CD4-positive, alpha-beta T cell treated with Interleukin-21 for 1 hour (primary cell): ENCODE measurements at places on chromosomes 3 and 15.

GRCh38 chr3:191499307-191500080 is 38.5 kb downstream of the PYDC2 start:
- no peak for DNase-seq

- no peak for DNase-seq
Observed at GRCh38 chr3:135216659-135217058, 421.6 kb downstream of the EPHB1 start.

DNA sequence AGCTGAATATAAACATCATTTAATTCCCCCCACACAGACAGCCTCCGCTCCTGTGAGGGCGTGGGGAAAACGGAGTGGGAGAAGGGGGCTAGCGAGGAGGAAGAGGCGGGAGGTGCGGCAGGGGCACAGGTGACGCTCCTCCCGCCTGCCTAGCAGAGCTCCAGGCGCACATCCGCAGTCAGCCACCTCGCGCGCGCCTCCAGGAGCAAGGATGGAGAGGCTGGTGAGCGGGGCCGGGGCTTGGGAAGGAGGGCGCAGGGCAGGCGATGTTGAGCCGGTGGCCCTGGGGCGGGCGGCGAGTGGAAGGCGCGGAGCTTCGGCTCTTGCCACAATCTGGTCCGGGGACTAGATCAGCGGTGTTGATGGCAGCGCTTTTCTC is at the start of gene CD200:
Gene CD200 (plus strand): TSS at position 155 of the 379 bp plus-strand sequence. CDS start 57 bp downstream, at position 212.
- DNase-seq: peak; percentile 41

GRCh38 chr3:125172346-125172745 is 40.2 kb downstream of the SLC12A8 start:
- no peak for DNase-seq

GRCh38 chr3:158773845-158774830 is 27.7 kb upstream of the MFSD1 start:
- DNase-seq: no peak

DNA sequence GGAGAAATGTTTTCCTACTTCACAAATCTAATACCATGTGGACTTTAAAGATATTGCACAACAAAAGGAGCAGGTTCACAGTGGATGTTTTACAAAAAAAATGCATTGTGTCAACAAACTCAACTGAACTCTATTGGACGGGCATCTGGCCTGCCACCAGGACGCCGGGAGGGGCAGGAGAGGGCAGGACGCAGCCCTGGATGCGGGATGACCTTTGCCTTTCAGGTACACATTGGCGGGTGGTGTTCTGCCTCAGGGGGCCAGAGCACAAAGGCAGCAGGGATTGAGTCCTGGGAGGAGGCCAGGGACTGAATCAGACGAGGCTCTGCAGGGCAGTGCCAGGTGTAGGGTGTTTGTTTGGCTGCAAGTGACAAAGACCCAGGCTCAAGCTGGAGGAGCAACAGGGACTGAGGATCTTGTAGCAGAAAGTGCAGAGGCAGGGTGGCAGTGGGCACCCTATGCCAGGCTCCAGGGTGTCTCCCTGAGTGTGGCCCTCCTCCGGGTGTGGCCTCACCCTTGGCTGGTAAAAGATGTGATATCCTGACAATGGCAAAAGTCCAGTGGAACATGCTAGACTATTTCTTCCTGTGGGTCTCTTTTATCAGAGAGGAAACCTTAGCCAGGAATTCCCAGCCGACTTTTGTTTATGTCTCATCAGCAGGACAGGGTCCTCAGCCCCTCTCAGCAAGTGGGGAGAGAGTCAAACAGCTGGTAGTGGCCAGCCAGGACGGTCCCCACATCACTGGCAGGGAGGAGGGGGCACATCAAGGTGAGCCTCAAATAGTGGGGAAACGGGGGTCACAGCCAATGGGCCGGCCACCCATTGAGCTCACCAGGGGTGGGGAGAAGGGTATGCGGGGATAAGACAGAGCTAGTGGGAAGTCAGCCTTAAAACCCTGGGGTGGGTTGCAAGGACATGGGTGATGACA is 29.7 kb upstream of the KLF13 start:
- no peak for DNase-seq

DNA sequence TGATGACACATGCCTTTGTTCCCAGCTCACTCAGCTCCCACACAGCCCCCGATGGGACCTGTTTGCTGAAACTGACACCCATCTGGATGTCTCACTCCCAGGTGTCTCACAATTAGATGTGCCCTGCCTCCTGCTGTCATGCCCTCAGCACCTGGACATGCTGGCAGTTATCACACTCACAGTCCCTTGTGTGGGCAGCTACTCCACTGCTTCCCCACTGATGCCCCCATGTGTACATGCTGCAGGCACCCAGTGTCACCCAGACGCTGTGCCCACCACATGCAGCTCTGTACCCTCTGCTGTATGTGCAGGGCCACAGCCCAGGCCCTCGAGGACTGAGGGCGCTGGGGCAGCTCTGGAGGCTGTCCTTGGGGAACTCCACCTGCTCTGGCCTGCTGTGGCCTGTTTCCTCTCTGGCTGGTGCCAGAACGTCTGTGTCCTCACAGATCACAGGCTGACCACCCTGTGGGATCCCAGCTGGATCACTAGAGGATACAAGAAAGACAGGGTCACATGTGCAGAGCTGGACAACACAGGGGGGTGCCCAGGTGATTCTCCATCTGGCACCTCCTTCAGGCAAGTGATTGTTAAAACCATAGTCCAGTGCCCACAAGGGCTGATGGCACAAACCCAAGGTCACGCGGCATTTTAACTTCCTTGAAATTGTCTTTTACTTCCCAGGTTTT is 14.0 kb downstream of the C3orf22 start:
- no peak for DNase-seq

DNA sequence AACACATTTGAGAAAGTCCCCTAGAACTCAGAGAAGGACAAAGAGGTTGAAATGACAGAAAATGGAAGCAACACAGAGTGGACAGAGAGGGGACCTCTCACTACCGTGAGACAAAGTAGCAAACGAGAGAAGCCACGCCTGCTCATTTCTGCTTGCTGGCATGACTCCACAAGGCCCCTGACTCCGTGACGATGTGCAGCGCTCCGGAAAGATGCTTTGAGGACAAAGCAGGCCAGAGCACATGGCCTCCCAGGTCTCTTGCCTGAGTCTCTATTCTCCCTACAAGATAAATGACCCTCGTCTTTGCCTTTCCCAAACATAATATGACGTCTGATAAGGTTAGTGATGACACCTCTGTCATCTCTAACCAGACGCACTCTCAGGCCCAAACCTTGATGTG is 63.8 kb upstream of the CTSH start:
- no peak for DNase-seq

- no peak for DNase-seq
Observed at GRCh38 chr3:170531054-170531453, 54.8 kb downstream of the SLC7A14 start.
